T-helper 22 cell (primary cell): ENCODE measurements at places on chromosomes 6 and 20.

DNA sequence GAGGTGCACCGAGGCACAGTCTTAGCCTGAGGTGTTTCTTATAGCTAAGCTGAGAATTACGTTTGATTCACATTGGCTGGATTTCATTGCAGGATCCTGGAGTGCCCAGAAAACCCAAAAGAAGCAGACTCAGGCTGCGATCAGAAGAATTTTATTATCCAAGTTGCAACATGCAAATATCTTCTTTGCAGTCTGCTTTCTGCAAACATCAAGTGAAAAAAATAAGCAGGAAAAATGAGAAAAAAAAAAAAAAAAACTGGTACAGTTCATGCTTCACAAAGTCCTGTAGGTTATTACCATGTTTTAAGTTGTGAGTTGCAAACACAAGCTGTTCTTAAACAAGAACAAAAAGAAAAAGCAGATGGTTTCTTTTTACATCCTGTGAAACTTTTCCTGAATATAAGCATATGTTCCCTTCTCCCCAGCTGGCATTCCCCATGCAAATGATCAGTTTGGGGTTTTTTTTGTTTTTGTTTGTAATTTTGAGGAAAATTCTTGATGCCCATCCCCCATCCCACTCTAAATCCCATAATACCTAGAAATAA, 349.0 kb downstream of the CBLN4 start:
- DNase-seq, result no peak

- DNase-seq, result peak; percentile 42
These were observed 3.4 kb upstream of the MICAL1 start for GRCh38 chr6:109458774-109459531.

GRCh38 chr20:12882832-12883506, 125.8 kb upstream of the SPTLC3 start:
- DNase-seq, result no peak

DNA sequence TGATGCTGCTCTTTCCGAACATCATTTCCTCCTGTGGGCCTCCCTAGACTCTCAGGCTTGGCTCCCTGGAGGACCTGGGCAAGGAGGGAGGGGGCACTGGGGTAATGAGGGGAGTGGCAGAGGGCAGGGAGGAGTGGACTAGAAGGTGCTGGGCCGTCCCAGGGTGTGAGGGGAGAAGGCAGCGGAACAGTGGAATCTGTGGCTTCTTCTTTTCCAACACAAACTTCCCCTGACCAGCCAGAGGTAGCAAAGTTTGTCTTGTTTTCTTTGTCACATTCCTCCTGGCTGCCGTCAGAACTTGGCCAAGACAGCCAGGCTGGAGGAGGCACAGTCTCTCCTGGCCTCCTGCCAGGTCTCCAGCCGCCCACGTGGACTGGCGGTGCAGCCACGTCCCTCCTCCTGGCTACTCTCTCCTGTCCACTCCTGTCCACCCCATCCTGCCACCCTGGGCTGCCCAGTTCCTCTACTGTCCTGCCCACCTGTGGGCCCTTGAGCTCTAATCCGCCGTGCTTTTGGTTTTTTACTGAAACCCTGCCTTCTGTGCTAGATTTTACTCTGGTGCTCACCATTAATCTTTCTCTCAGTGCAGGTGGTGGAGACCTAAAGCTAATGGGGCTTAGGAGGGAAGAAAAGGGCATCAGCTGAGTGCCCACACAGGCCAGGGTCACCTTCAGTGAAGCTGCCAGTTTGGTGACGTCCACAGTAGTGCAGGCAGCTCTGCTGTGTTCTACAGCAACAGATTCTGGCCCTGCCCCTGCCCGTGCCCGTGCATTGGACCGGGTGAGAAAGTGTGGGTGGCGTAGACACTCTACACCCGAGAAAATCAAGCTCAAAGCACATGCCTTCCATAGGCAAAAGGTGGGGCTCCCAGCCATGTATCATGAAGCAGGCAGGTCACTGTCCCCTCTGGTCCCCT, 2.8 kb upstream of the CDSN start:
- DNase-seq, result no peak

- DNase-seq, result no peak
These were observed 27.8 kb downstream of the FOXA2 start for GRCh38 chr20:22556565-22557056.

- DNase-seq, result no peak
These were observed 110.4 kb downstream of the LIN28B start for GRCh38 chr6:105067329-105067728.

DNA sequence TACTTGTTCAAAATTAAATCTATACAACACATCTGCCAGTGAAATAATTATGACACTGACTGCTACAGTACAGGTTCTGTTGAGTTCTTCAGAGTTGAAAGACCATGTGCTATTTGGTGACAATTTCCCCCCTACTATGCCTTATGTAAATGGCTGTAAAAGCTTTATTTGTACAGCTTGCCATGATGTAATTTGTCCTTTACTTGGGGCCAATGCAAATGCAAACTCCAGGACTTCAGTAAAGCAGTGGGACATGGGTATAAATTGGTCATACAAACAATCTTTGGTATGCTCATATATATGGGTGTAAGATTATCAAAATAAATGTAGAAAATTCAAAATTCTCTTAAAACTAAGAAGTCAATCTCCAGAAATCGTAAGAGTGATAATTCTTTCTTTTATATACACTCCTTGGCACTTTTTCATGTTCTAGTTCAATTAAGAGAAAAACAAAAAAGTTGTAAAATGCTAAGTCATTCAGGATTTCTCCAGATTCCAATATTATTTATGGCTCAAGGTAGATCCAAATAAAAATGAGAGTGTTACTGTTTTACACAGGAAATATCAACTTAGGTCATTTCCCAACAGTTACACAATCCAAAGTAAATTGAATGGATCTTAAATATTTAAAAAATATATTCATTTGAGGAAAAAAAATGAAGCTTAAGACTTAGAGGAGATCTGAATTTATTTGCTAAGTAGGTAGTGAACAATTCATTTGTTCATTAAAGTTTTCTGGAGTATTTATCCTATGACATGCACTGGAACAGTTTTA, 1310.5 kb upstream of the CITED2 start:
- DNase-seq, result no peak

GRCh38 chr6:114312931-114313330, 29.9 kb downstream of the HS3ST5 start:
- DNase-seq, result no peak

- DNase-seq, result no peak
These were observed 22.3 kb upstream of the AFDN start for GRCh38 chr6:167804281-167805013.

DNA sequence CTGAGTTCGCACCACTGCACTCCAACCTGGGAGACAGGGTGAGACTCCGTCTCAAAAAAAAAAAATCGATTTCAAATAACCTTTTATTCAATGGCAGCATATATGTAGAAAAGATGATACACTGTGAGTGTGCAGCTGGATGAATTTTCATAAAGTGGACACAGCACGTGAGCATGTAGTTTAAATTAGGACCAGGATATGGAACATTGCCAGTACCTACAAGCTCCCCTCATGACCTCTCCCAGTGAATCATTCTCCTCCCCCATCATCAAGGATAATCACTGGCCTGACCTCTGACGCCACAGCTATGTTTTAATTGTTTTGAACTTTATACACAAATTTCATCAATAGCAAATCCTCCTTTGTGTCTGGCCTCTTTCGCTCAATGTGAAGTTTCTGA, 53.8 kb upstream of the HDAC2 start:
- no peak for DNase-seq

GRCh38 chr6:142510211-142510610, 208.4 kb downstream of the ADGRG6 start:
- DNase-seq, result no peak

GRCh38 chr20:57612436-57612835, 7.8 kb downstream of the ZBP1 start:
- no peak for DNase-seq

DNA sequence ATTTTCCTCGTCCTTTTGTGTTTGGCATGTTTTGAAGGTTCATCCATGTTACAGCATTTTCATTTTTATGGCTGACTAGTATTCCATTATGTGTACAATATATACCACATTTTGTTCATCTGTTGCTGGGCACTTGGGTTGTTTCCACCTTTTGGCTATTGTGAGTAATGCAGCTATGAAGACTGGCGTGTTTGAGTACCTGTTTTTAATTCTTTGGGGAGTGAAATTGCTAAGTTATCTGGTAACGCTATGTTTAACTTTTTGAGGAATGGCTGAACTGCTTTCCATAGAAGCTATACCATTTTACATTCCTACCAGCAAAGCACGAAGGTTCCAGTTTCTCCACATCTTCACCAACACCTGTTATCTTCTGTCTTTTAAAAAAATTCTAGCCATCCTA, 37.0 kb upstream of the MYL9 start:
- DNase-seq, result no peak

GRCh38 chr6:135567375-135568083, 70.0 kb upstream of the AHI1 start:
- DNase-seq, result no peak

DNA sequence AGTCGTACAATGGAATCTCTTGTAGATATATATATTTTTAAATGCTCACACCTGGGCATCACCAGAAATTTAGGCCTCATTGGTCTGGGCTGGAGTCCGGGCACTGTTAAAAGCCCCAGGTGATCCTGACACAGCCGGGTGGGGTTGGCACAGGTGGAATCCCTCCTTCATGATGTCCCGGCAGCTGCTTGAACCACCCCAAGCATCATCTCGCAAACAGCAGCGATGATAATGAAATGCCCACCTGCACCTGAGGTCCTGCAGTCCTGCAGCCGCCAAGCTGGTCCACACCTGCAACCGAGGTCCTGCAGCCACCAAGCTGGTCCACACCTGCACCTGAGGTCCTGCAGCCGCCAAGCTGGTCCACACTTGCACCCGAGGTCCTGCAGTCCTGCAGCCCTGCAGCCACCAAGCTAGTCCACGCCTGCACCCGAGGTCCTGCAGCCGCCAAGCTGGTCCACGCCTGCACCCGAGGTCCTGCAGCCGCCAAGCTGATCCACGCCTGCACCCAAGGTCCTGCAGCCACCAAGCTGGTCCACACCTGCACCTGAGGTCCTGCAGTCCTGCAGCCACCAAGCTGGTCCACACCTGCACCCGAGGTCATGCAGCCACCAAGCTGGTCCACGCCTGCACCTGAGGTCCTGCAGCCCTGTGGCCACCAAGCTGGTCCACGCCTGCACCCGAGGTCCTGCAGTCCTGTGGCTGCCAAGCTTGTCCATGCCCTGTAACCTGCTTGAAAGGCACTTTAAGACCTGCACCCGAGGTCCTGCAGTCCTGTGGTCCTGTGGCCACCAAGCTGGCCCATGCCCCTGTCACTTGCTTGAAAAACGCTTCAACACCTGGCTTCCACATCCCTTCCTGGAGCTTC, 261.2 kb downstream of the DLL1 start:
- no peak for DNase-seq

DNA sequence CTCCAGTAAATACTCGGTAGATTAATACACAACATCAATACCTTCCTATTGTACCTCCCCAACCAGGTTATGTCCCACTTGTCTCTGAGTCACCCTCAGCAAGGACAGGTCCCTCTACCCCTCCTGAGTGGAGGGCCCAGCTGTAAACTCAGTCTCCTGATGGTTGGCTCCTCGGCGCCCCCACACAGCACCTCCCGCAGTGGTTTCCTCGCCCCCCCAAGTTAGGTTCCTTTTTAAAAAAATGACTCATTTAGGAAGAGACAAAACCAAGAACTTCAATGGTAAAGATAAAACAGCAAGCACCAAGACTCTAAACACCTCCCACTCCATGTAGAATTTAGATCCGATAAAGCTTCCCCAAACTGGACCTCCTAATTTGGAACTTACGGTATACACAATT, 83.5 kb downstream of the TRERF1 start:
- DNase-seq, result peak; percentile 61

GRCh38 chr6:170163405-170164170, 127.3 kb downstream of the DLL1 start:
- no peak for DNase-seq

- DNase-seq, result no peak
These were observed 5.8 kb downstream of the GZF1 start for GRCh38 chr20:23367770-23368169.

GRCh38 chr20:62688083-62688482, 20.6 kb upstream of the NTSR1 start:
- no peak for DNase-seq
